ENCODE measurements at places on chromosomes 2 and 18.

DNA sequence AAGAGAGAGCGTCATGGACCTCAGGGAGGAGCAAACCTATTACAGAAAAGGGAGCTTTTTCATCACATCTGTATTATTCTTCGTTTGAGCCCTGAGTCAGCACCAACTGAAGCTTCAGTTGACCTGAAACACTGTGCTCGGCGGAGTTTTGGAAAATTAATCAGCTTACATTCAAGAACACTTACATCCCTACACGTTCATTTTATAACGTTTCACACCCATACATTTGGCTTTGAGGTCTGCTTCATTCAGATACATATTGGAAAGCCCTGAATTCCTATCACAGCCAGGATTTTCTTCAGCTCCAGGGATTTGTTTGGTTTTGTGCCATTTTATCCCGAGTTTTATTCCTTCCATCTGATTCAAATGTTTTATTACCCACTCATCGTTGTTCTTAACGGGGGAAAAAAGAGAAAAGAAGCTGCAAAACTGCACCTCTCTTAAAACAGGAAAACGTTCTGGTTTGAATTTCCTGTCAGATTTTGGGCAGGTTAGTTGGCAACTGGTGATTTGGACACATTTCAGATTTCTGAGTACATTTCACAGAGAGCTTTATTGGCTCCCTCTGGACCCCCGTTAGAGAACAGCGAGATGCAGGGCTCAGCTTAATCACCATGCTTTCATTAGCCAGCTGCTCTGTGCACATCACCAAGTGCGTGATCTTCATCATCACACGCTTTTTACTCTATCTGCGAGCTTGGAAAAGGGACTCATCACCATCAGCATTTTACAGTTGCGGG is 88.8 kb downstream of the CDC42EP3 start:
- DNase-seq, result no peak

DNA sequence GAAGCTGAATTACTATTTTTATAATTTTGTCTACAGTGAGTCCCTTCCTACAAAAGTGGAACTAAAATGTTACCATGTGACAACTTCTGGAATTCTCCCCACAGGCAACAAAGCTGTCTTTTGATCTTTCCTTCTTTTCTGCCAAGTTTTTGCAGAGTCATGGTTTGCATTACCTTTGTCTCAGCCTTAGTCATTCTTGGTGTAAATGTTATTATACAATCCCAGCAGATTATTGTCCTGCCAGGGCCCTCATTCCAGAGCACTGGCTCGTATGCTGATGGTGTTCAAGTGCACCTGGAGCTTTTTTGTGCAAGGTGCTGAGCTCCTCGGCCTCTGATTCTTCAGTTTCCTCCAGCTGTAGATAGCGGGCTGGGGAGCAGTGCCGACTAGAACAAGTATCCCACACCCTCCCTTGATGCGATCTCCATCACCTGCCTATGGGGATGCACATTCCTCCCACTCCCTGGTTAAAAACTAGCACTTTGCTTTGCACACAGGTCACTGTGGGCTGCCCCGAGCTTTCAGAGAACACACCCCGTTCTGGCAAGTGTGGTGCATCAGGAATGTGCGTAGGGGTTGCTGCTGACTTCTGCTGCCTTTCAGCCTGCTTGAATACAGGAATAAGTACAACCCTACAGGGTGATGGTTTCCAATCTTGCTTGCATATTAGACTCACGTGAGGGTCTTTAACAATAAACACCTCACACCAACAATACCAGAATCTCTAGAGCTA is 263.6 kb downstream of the RNF144A start:
- peak; percentile 8 for DNase-seq

DNA sequence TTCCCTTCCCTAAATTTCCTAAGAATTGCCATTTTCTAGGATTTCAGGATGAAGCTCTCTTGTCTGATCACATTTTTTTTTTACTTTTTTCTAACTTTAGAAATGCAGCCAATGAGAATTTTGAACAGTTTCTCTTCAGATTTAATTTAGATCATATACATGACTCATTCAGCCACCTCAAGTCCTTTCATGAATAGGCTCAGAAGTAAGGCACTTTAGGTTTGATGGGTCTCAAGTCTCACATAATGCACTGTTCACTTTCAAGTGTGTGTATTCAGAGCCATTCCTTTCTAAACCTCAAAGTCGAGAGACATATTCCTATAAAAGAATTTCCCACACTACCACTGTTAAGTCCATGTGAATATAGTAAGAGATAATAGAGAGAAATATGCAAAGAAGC is 614.1 kb upstream of the VRK2 start:
- DNase-seq, result peak; percentile 33

DNA sequence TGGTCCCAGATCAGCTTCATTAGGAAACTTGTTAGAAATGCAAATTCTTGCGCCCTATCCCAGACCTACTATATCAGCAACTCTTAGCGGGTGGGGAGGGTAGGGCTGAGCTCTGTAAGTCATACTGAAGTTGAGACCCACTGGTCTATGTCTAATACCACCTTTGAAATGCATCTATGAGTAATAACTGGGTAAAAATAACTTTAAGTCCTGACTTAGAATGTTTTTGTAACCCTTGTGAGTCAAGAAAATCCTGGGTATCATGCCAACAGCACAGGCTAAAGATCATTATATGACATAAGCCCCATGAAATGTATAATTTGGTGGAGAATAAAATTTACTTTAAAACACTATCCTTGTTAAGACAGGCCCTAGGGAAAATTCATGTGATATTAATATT is 41.4 kb downstream of the PRKD3 start:
- no peak for DNase-seq

- no peak for DNase-seq
Observed at GRCh38 chr2:36333350-36334012, 22.1 kb upstream of the CRIM1 start.

- no peak for DNase-seq
Observed at GRCh38 chr2:130837175-130837810, 579 bp downstream of the ARHGEF4 start.

GRCh38 chr18:14941792-14942191 is 193.8 kb downstream of the ANKRD30B start:
- no peak for DNase-seq

DNA sequence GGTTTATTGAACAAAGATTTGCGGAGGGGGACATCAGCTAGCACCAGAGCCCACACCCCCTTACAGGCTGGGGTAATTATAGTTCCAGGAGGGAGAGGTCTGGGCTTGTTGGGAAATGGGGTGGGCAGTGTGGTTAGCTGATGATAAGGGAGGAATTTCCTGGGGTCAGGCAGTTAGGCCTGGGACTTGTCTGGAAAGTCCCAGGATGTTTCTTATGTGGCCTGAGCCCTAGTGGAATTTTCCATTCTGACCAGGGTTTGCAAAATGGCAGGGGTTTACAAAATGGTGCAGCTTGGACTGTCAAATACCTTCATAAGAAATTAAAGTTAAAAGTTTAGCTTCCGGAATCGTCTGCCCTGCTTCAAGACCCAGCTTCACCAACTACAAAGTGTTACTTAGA is 199.1 kb downstream of the FBXO15 start:
- no peak for DNase-seq

DNA sequence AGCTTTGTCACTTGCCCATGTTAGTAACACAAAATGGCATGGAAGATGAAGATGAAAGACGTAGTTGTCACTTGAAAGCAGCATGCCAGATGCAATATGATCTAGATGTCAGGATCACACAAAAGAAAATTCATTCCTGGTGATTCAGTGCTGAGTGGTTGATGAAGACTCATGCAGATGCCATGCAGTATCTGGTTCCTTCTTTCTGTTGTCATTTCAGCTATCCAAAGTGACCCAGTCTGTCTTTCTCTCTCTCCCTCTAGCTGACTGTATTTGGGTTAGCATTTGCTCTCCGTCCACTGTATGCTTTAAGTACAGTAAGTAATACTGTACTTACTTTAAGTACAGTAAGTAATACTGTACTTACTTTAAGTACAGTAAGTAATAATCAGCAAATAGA is 50.4 kb downstream of the TTN start:
- DNase-seq, result no peak

GRCh38 chr2:208501206-208501605 is 94.6 kb downstream of the PTH2R start:
- no peak for DNase-seq

DNA sequence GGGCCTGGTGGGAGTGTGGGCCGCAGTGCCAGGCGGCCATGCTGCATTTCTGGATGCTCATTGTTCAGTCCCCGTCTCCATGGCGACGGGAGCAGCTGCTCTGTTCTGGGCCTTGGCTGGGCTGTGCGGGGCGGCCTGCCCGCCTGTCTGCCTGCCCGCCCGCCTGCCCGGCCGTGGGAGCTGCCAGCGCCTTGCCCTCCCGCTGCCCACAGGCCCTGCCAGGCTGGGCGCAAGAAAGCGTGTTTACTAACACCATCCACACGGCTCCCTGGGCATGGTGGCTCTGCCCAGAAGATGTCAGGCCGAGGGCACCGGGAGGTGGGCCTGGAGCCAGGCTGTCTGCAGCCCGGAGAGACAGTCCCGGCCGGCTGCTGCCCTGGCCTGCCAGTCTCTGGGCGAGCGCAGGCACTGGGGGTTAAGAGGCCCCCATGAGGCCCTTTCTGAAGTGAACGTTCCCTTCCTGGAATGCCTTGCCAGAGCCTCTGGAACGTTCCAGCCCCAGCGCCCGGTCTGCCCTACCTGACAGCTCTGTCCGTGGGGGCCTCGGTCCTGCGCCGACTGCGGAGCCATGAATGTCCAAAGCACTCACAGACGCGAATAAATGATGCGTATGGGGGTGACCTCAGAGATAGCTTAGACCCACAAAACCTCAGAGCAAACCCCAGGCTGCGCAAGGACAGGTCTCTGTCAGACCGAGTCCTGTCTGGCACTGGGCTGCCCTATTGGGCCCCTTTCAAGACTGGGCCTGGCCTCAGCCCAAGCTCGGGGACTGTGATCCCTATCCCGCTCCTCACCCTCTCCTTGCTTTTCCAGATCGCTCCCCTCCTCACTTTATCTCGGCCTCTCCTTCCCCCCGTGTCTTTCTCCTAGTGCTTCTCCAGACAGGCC is 44.3 kb downstream of the MYCN start:
- DNase-seq, result no peak

GRCh38 chr18:63917817-63918216 is 10.1 kb downstream of the SERPINB10 start:
- peak; percentile 76 for DNase-seq

DNA sequence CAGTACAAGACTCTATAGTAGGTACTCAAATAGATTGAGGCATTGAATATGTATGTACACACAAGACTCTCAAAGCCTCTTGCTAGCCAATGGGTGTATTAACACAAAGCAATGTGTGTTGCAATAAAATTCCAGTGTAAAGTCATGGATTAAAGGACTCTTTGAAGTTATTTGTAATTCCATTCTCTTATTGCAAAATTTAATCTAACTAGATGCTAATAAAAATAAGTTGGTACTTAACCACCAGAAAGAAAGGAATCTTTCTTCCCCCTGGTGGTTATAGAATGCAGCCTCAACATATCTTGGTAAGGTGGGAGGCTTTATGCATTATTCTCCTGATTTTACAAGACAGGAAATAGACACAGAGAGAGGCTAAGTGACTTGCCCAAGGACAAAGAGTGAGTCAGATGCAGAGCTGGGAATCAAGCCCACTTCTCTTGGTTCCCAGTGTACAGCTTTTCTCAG is 18.0 kb downstream of the LRP1B start:
- no peak for DNase-seq

DNA sequence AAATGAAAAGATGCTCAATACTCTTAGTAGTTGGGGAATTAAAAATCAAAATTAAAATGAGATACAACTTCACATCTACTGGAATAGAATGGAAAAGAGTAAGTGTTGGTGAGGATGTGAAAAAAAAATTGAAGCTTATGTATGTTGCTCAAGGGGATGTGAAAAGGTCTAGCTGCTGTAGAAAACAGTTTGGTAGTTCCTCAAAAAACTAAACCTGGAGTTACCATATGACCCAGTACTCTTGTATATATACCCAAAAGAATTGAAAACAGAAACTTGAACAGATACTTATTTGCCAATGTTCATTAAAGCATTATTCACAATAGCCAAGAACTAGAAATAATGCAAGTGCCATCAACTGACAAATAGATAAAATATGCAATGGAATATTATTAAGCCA is 208.4 kb downstream of the FIGN start:
- DNase-seq, result no peak

DNA sequence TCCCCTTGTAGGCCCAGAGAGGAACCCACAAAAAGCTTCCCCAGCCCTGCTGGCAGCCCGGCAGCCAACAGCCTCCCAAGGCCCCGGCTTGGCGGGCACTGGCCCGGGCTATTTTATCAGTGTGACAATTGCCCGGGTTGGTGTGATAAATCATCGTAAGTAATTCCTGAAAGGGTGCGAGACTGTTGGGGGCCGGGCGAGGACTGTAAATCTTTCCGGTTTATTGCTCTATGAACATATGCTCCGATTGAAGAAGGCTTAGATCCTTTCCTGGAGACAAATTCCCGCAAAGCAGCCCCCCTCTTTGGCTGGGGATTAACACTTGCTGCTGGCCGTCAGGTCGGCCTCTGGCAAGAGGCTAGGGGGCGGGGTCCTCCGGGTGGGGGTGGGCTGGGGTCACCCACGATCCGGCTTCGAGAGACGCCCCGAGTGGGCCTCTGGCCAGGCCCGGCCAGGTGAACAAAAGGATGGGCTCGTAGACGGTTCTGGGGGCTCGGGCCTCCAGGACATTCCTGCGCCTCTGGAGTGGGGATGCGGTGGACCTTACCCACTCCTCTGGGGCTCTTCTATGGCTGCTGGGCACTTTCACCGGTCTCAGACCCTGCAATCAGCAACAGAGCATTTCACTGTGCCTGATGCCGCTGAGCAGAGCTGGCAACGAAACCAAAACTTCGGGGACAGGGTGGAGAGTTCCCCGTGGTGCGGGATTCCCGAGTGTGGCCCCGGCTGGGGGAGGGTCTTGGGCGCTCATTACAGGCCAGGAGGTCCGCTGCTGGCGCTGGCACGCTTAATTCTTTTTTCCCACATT is 2.0 kb downstream of the HOXD3 start:
- no peak for DNase-seq

- DNase-seq, result peak; percentile 62
Observed at GRCh38 chr2:160268151-160268781, 68.2 kb upstream of the ITGB6 start.

DNA sequence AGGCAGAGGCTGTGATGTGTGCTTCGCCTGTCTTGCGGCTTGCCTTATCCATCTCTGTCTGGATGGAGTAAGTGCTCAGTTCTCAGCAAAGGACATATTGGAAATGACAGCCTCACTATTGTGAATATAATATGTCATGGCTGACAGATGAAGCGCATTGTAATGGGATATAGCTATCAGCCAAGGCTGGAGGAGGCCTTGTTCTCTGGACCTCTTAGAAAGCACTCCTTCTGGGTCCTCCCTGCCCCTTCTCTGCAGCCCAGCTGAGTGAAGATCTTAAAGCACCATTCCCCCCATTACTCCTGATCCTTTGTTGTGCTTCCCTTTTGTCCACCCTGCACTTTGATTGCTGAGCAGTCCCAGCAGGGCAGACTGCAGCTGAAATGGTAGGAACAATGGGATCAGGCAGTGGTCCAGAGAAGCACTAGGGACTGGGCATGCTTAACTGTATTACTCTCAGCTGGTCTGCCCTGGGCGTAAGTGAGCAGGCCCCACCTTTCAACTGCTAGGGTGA is 265.3 kb downstream of the SETBP1 start:
- no peak for DNase-seq
